ENCODE measurements at places on chromosomes 11 and 22.

GRCh38 chr11:1235901-1236315 lies 13.0 kb downstream of the MUC5B start:
- DNase-seq = no peak

DNA sequence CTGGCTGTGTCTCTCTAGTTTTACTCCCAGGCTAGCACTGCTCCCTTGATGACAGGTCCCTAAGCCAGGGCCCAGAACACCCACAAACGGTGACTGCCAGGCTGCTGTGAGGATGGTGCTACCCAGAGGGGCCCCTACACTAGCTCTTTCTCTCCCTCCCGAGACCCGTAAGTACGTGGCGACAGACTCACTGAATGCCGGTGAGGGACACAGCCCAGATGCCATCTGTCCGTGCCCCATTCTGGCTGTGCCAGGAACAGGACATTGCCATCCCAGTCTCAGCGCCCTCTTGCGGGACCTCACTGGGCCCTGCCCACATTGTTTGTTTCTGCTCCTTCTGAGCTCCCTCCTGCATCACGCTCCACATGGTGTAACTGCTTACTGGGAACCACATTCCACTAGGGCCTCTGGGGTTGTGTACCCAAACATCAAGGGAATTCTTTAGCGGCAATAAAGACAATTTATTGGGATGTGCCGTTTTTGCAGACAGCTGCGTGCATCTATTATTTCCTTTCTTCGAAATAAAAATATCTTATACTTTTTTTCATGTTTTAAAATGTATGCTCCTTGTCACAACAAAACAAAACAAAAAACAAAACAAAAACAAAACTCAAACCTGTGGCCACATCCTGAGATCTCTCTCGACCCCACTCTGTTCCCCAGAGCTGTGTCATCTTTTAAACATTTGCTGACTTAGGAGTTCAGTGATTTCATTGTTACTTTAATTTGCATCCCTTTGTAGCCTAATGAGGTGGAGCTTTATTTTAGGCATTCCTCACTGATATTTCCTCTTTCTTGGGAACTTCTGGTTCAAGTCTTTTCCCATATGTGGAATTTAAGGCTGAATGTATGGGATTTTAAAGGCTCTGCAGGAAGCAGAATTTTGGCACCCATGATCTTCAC lies 4.4 kb upstream of the TPCN2 start:
- no peak for DNase-seq

DNA sequence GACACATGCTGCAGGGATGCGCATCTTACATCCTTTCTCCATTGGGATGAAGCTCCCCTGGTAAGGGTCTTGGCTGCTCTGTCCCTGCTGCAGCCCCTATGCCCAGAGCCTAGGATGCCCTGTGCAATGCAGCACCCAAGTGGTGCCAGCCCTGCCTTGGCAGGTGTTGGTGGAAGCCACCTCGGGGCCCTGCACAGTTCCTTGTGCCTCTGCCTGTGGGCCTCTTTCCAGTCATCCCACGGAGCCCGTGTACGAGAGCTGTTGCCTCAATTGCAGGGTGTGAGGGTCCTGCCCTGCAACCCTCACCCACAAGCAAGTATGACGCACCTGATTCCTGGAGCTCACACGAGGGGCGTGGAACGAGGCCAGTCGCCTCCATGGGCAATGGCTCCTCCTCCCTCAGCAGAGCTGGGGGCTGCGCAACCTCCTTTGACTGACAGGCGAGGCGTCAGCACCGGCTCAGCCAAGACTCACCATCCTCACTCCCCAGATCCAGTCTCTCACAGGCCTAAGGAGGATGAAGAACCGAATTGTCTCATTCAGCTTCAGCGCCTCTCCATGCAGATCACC lies 719.6 kb downstream of the BRD1 start:
- DNase-seq = no peak

DNA sequence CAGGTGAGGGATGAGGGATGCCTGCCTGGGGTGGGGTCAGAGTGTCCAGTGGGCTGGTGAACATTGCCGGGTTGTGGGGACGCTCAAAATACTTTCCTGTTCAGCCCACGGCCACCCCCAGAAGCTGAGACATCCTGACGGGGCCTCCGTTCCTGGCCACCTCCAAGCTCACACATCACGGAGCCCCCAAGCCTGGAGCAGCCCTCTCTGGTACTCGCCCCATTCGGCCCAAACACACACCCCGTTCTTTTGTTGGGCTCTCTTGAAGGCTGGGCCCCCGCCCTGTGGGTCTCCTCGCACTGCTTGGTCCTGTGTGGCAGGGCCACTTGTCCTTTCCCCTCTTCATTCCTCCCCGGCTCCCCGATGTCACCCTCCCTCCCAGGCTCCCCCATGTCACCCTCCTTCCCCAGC lies 442.6 kb downstream of the TBC1D22A start:
- no peak for DNase-seq

GRCh38 chr11:42806191-42806590 lies 505.6 kb upstream of the API5 start:
- no peak for DNase-seq

Data from stimulated activated CD4-positive, alpha-beta T cell treated with anti-CD3 and anti-CD28 coated beads, Interleukin-12 subunit alpha, Interleukin-12 subunit beta, amount 100 ng/mL, for 24 hours (primary cell).